ENCODE measurements at places on chromosomes 5 and 9.

GRCh38 chr5:89988998-89989655 is 420.4 kb downstream of the CETN3 start:
- no peak for DNase-seq

- no peak for DNase-seq
Measured at GRCh38 chr5:14041528-14042192, 97.2 kb upstream of the DNAH5 start.

- no peak for DNase-seq
Measured at GRCh38 chr5:38932854-38933408, 87.1 kb downstream of the OSMR start.

- no peak for DNase-seq
Measured at GRCh38 chr9:137128862-137129455, 10.0 kb upstream of the GRIN1 start.

- no peak for DNase-seq
Measured at GRCh38 chr9:129894120-129894823, 59.0 kb downstream of the USP20 start.

- no peak for DNase-seq
Measured at GRCh38 chr5:23494558-23494957, 12.9 kb upstream of the PRDM9 start.

DNA sequence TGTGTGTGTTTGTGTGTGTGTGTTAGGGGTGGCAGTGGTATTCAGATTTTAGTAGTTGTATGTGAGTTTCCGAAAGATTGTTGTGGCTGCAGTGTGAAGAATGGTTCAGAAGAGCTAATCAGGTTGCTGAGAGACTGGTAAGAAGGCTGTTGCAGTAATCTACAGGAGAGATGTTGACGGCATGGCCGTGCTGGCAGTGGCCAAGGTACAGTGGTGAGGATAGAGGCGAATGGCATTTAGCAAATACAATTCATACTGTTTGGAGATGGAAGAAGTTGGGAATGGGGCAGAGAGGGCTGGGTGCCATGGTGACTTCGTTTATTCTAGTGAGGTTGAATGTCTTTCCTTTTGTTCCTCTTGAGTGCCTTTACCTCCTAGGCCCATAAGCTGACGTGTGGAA is 77.5 kb upstream of the SPATA31D4 start:
- no peak for DNase-seq

GRCh38 chr9:38243993-38244392 is 148.5 kb upstream of the ALDH1B1 start:
- DNase-seq = no peak

- DNase-seq = no peak
Measured at GRCh38 chr9:86353655-86354010, 577 bp downstream of the TUT7 start.

DNA sequence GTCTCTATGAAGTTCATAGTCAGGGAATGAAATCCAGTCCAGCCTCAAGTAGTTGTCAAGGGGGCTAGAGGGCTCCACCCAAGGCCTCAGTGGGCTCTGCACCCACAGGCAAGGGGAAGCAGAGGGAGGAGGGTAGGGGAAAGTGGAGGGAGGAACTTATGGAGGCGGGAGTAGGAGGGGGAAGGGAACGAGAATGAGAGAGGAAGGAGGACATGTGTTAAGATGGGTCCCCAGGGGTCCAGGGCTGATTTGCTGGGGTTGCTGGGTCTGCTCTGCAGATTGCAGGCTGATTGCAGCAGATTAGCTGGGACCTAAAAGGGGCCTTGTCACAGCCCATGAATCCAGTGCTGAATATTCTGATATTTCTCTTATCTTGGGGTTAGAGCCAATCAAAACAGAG is 166.9 kb upstream of the IL12B start:
- no peak for DNase-seq

DNA sequence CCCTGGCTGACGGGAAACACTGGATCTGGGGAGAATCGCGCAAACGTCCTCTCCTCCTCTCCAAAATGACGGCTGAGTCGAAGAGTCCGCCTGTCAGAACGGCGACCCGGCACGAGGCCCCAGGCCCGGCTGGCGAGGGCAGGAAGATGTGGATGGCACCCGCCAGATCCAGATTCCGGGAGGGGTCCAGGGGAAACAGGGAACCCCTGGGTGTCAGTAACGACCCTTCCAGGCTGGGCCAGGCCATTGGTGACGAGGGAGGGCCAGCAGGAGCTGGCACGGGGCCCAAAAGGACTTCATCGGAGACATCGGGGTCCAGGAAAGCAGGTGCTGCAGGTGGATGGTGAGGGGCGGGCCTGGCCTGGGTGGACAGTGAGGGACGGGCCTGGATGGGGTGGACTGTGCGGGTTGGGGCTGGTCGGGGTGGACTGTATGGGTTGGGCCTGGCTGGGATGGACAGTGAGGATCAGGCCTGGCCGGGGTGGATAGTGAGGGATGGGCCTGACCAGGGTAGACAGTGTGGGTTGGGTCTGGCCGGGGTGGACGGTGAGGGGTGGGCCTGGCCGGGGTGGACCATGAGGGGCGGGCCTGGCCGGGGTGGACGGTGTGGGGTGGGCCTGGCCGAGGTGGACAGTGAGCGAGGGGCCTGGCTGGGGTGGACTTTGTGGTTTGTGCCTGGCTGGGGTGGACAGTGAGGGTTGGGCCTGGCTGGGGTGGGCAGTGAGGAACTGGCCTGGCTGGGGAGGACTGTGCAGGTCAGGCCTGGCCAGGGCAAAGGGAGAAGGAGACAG is 14.0 kb downstream of the SLC6A3 start:
- DNase-seq = no peak

DNA sequence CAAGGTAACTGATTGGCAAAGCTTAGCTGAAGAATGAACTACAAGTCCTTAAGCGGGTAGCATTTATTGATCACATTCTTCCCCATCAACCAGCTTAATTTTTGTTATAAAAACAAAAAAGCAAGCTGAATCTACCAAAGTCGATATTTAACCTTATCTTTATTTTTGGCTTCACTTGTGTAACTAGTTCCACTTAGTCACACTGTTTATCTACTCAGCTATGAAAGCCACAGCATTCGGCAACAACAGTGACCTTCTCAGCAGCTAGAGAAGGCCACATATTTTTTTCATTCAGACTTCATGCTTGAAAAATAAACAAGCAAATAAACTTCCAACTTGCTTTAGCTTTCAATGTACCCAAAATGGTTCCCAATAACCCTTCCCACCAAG is 69.4 kb downstream of the KLHL3 start:
- no peak for DNase-seq

DNA sequence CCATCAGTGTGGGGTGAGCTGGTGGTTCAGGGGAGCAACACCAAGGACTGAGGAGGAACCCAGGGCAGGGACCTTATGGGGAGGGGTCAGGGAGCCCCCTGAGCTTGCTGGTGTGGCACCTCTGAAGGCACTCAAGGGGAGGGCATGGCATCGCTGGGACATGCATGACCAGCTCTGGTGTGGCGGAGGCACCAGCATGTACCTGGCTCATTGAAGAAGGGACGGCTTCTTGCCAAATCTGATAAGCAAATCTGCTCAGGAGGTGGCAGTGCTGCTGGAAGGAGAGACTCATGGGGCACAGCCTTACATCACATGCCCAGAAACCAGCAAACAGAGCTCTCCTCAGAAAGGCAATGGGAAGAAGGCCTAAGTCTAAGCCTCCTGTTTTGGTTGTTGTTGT is 421.8 kb downstream of the SEMA5A start:
- DNase-seq = no peak

GRCh38 chr5:52760695-52761366 is 26.9 kb upstream of the ITGA1 start:
- no peak for DNase-seq

DNA sequence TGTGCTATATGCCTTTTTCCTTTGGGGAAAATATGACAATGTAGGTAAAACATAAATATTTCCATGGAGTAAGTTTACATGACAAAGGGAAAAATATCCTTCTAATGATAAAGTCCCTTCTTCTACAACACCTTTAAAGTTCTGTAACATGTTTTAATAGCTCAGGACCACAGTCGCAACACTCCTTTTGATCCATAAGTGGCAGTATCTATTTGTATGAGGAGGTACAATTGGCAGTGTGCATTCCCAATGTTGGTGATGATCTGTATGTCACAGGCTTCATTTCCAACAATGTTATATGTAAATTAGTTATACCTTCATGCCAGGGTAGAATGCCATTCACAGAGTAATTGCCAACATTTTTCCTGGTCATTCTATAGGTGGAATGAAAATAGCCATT is 127.1 kb upstream of the CCNH start:
- no peak for DNase-seq

GRCh38 chr5:83973925-83974815 is 253.5 kb upstream of the HAPLN1 start:
- DNase-seq = no peak

DNA sequence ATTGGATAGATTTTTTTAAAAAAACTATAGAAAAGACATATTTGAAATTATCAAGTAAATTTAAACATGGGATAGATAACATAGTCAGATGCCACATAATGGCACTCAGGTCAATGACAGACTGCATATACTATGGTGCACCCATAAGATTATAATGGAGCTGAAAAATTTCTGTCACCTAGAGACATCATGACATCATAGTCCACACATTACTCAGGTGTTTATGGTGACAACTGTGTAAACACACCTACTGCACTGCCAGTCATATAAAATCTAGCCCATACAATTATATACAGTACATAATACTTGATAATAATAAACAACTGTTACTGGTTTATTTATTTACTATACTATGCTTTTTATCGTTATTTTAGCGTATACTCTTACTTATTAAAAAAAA is 58.6 kb downstream of the CPLANE1 start:
- DNase-seq = no peak

DNA sequence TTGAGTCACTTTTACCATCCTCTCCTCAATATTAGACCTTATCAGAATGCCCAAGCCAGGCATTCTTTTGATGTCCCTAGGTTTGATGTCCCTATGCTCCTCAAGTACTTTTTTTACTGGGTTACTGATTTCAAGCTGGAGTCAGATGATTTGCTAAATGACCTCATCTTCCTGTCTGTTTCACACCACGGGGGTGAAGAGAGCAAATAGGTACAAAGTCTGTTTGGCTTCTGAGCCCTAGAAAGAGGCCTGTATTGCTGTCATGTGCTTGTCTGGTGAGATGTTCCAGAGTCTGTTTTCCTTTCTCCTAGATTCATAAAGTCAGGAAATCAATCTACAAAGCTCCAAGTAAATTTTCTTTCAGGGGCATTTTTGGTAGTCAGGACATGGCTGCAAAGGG is 12.7 kb upstream of the DAB2 start:
- no peak for DNase-seq

GRCh38 chr9:137506702-137507171 is 43.5 kb downstream of the PNPLA7 start:
- DNase-seq = no peak

- DNase-seq = no peak
Measured at GRCh38 chr9:26643826-26644225, 248.8 kb downstream of the CAAP1 start.

DNA sequence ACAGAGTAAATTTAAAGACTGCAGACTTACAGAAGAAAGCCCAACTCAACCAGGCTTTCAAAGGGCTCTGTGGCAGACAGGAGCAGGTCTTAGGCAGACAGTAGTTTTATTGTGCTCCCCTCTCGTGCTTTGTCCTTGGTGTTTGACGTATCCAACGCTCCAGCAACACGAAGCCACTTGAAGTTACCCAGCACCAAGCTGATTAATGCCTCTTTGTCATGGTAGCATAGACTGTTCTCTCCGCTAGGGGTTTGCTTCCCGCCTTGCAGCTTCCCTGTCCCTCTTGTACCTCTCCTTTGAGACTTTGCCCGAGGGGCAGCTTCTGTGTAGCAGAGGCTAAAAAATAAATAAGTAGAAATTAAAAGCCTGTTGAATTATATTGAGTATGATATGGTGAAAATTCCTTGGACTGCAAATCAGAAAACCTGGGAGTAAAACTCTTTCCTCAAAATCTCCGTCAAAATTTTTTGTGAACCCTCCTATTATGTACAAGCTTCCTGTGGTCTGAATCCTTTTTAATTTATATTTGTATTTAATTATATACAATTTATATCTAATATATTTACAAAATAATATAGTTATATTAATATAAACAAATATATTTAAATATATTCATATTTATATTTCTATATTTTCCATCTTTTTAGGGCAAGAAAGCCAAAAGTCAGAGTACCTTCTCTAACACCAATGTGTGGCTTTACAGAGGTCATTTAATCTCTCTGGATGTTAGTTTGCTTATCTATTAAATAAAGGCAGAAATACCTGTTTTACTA is 405.4 kb downstream of the DMAC1 start:
- no peak for DNase-seq

GRCh38 chr5:135703016-135703550 is 124.3 kb upstream of the CXCL14 start:
- no peak for DNase-seq

GRCh38 chr9:19924080-19924479 is 135.2 kb upstream of the SLC24A2 start:
- DNase-seq = no peak

DNA sequence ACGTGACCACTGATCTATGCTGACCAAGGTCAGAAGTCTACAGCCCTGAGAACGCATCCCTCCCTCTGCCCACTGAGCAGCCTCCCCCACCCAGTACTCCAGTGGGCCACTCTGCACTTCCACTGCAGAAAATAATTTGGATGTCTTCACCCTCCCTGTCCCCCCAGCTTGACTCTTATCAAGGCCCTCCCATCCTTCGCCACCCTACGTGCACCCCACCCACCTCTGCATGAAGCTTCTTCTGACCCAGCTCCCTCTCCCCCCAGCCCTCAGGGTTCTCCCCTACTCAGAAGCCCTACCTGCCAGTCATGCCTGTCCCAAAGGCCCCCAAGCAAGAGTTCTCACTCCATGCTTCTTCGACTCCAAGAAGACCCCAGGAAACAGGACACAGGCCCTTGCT is 138.5 kb upstream of the FSTL4 start:
- no peak for DNase-seq

GRCh38 chr9:123929177-123929869 is 603 bp downstream of the DENND1A start:
- no peak for DNase-seq

- DNase-seq = no peak
Measured at GRCh38 chr5:102153003-102153759, 142.9 kb downstream of the SLCO4C1 start.

GRCh38 chr9:7974335-7974960 is 174.9 kb upstream of the DMAC1 start:
- DNase-seq = no peak

GRCh38 chr9:136441191-136441680 is 1.6 kb upstream of the INPP5E start:
- no peak for DNase-seq

DNA sequence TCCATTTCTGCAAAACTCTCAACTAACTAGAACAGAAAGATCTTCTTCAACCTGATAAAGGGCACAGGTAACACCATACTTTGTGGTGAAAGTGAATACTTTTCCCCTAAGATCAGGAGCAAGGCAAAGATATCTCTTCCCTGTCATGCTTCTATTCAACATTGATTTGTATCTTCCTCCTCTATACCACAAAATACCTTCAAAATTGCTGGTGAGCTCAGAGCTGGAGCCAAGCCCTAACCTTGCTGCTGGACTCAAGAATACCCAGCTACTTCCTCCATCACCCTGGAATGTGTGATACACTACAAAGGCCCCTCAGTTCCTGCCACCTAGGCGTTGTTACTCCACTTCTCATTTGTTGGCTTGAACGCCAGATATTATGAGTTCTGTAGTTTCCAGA is 499.0 kb downstream of the ACTL7B start:
- no peak for DNase-seq

GRCh38 chr5:14870337-14871213 is 1.0 kb downstream of the ANKH start:
- DNase-seq = peak; percentile 41

- no peak for DNase-seq
Measured at GRCh38 chr9:2622461-2623287, 1.1 kb downstream of the VLDLR start.

Data from stimulated activated CD4-positive, alpha-beta T cell treated with anti-CD3 and anti-CD28 coated beads, Interleukin-1b, Interleukin-23, amount 100 ng/mL, for 4 hours (primary cell).